ENCODE measurements at places on chromosomes 2 and 18.

DNA sequence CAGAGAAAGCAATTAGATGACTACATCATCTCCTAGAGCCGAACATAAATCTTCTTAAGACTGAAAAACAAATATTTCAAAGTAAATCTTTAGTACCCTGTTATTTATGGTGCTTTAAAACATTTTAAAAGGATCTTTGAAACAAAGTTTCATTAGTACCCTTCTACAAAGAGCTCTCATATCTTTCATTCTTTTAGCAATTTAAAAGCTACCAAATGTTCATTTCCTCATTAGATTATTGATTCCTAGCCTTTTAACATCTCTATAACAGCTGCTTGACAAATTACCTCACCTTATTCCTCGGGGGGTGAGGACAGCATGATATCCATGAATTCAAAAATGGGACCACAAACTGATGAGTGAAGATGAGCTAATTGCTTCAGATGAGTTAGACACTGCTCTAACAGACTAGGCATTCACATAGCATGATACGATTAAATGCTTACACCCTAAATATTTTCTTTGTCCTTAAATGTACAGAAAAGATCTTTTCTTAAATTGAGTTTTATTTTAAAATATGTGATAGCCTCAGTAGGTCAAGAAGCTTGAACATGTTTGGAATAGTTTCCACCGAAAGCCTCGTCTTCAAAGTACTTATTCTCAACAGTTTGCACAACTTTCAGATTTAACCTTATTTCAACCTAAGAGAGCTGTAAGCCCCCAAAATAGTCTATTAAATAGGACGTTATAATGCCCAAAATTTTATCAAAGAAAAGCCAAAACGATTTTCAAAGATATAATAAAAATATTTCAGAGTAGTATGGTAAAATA, 2.1 kb downstream of the ATAD2B start:
- no peak for DNase-seq

DNA sequence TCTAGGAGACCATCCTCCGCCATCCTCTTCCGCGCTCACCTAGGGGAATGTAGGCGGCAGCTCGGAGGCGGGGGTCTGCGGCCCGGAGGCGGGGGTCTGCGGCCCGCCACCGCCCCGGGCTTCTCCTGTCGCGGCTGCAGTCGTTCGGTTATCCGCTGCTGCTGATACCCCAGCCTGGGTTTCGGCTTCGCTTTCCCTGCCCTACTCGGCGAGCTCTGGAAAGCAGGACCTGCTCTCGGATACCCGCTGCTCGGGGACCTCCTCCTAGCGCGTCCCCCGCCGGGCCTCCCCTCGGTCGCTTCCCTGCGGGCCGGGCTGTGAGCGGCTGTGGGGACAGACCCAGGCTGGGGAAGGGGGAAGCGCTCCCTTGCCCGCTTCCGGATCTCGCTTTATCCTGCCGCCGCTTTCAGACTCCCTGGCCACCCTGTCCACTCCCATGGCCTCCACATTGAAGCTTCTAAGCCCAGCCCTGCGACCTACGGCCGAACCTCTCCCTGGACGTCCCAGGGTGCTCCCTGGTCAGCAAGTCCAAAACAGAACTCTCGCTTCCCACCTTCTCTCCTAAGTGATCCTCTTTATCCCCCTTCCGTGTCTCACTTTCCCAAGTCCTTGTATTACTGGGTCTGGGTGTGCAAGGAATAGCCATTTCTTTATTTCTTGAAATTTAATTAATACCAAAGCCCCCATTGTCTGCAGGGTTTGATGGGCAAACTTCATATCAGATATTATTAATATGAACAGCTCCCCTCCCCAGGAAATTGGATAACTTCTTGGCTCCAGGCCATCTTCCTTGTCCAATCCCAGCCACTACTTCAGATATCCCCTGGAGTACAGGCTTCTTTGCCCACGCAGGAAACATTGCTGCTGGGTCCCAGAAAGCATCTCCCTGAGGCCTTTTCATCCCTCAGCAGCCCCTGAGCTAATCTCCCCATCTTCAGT, 769 bp downstream of the FKBP1B start:
- DNase-seq: no peak

- no peak for DNase-seq
Observed at GRCh38 chr18:62596145-62597005, 73.5 kb downstream of the ZCCHC2 start.

- no peak for DNase-seq
Observed at GRCh38 chr18:13518382-13518781, 208.0 kb downstream of the FAM210A start.

DNA sequence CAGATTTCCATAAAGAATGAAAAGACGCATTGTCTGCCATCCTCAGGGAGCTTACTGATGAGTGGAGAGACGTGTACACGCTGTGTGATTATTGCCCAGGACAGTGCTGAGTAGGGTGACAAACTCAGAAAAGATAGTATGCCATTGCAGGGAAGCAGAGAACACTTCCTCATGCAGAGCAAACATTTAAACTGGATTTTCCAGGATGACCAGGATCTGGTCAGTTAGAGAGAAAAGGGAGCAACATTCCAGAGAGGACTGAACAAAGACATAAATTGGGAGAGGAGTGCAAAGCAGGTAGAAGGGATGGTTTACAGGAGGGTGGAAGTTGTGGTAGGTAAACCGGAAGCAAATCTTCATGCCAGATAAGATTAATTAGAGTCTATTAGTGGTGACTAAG, 2.3 kb downstream of the SLC9A2 start:
- no peak for DNase-seq

DNA sequence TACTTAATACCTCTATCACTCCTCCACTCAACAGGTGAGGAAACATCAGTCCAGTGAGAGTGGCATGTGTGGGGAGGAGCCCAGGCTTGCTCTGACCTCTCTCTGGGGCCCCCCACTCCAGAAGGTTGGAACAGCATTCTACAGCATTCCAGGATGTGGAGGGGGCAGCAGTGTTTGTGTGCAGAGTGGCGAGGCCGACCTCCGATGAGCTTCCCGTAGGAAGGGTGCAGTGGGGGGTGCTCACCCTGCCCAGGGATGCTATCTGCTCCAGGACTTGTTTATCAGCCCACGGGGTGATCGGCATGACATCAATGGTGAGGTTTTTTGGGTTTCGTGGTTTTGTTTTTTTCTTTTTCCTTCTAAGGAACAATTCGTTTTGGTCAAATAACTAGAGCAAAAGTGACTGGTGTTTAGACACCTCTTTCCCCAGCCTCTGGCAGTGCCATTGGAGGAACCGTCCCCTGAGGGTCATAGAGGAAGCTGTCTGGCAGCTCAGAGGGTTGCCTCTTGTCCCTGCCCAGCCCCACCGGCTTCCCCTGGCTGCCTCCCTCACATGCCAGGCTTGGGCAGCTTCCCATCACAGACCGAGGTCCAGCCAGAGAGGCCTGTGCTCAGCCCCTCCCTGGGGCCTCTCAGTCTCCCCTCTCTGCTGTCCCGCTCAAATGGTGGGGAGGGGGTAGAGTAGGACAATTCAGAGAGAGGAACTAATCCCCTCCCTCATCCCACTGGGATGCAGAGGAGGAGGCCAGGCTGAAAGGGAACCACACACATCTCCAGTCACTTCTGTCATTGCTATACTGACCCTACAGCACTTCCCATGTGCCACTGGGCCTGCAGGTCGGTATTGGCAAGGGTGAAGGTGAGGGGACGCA, 96.5 kb downstream of the ZFP36L2 start:
- no peak for DNase-seq

- DNase-seq: no peak
Observed at GRCh38 chr2:37506407-37507050, 162.1 kb downstream of the QPCT start.

- DNase-seq: no peak
Observed at GRCh38 chr2:71596011-71596410, 142.7 kb downstream of the DYSF start.

DNA sequence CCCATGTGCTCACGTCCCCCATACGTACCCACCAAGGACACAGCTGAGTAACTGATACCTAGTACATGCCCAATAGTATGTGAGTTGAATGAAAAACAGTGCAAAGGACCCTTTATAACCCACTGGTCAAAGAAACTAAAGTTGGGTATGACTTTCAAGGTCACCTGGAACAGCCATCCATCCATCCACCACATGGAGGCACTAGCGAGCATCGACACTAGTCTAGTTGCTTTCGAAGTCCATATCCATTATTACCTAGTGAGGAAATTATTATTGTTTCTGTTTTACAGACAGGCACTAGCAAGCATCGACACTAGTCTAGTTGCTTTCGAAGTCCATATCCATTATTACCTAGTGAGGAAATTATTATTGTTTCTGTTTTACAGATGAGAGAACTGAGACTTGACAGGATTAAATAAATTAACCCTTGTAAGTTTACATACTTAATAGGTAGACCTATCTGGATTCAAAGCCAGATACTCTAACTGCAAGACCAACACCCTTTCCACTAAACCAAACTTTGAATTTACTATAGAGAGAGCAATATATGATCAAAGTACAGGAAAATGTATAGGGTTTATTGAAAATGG, 233.7 kb downstream of the METTL4 start:
- peak; percentile 66 for DNase-seq

DNA sequence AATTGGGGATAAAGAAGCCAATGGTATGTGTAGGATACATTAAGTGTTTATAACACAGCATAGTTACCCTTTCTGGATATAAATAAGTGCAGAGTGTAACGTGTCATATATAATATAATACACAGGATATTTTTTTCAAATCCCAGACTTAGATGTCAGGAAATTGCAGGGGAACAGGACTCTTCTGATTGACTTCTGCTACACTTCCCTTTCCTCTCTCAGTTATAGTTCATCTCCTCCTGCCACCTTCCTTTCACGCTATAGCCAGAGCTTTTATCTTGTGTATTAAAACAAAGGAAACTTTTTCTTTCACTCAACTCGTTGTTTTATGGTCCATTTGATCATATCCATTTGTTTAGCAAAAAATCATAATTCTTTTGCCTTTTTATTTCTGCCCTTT, 158.0 kb upstream of the RASGRP3 start:
- DNase-seq: no peak

GRCh38 chr2:169066897-169067296, 2.5 kb upstream of the DHRS9 start:
- DNase-seq: no peak

GRCh38 chr2:186913870-186914269, 64.9 kb upstream of the ZSWIM2 start:
- DNase-seq: peak; percentile 27

GRCh38 chr2:185970148-185970852, 231.7 kb downstream of the FSIP2 start:
- DNase-seq: no peak

DNA sequence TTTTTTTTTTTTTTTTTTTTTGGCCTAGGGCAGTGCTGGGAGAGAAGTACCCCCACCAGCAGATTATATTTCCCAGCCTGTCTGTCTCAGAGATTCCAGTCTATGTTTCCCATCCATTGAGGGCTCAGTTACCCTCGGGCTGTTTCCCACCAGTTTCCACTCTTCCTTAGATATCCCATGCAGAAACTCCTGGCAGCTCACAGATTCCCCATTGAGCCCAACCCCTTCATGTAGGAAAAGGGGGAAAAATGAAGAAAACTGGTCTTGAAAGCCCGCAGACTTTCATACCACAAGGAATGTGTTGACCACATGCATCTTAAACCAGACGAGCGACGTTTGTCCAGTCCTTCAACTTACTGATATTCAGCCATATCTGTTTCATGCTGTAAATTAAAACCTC, 15.2 kb downstream of the ASXL3 start:
- DNase-seq: no peak

GRCh38 chr2:157787364-157787938, 88.7 kb downstream of the ACVR1 start:
- no peak for DNase-seq

- DNase-seq: peak; percentile 56
Observed at GRCh38 chr2:218516614-218517013, 51.5 kb downstream of the USP37 start.

DNA sequence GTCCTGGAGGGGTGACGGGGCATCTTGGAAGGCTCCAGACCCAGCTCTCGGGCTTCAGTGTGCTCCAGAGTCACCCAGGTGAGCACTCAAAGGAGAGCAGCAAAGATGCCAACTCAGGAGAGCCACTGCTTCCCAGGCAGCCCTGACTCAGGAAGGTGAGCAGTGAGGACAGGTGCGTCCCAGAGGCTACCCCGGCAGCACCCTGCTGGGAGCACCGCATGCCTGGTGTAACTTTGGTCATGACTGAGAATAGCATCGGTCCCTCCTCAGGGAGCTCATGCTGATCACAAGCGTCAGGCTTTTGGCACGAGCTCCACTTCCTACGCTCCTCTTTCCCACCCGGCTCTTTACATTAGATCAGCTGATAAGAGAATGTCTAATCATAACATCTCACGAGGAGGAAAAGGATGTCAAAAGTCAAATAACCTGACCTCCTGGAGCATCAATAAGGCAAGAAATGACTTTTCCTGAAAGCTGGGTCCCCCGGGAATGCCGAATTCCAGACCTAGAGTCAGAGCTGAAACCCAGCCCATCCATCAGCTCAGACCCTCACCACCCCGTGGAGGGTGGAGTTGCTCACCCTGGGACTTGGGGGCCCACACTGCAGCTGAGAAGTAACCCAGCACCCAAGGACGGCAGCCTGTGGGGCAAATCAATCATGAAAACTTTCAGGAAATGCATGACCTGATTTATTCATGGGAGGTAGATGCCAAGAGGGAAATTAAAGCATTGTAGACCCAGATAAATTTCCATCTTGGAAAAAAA, 248.8 kb downstream of the ACKR3 start:
- DNase-seq: no peak

DNA sequence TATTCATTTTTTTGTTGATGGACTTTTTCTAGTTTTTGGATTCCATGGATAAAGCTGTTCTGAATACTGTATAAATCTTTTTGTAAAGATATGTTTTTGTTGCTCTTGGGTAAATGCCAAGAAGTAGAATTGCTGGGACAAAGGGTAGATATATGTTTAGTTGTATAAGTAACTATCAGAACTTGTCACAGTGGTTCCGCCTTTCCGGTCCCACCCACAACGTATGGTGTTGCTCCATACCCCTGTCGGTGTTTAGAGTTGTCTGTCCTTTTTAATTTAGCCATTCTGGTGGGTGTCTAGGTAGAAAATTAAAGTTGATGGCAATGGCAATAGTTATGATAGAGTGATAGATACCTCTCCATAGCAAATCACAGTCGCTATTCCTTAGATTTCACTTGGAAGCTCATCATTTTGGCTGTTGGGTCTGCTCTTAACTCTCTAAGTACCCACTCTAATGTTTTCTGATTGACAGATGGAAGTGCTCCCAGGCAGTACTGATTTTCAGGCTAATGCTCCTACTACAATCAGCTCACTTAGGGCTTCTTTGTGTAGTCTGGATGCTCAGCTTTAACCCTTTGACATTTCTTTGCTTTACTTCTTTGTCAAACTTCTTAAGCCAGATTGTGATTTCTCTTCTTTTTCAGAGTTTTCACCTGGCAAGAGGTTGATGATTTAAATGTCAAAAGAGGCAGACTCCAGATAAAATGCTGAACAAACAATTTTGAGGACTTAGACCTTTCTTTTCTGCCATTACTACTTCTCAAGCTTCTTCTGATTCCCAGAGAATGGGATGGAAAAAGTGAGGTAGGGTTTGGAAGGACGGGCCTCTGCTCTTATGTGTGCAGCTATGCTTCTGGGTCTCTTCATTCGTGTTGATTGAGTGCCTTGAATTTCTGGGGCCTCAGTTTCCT, 156.4 kb downstream of the AQP4 start:
- DNase-seq: no peak
